ENCODE measurements at places on chromosomes 12 and 14.
A peak's percentile ranks its signal among the peaks of the same experiment; 100 is the strongest.

GRCh38 chr14:73786636-73787485, 64.8 kb upstream of the PTGR2 start:
- peak; percentile 48 for DNase-seq

- no peak for DNase-seq
Measured at GRCh38 chr12:6630736-6631135, 5.0 kb downstream of the LPAR5 start.

DNA sequence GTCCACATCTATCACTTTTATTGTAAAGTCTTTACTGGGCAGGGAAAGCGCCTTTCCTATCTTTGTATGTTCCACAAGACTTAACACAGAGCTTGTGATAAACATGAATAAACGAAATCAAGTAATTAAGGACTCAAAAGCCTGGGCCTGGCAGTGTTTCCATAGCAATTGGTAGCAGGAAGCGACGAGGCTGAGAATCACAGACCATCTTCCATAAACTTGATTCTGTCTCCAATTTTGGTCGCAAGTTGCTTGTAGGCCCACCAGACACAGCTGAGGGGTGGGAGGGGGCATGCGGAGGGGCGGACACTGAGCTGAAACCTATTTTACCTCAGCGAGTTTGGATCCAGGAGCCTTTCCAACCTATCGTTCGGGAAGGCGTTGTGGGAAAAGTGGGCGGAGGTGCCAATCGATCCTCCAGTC, 302 bp downstream of the CCDC38 start:
- no peak for DNase-seq

GRCh38 chr12:15547691-15548090, 225.4 kb downstream of the PTPRO start:
- no peak for DNase-seq

DNA sequence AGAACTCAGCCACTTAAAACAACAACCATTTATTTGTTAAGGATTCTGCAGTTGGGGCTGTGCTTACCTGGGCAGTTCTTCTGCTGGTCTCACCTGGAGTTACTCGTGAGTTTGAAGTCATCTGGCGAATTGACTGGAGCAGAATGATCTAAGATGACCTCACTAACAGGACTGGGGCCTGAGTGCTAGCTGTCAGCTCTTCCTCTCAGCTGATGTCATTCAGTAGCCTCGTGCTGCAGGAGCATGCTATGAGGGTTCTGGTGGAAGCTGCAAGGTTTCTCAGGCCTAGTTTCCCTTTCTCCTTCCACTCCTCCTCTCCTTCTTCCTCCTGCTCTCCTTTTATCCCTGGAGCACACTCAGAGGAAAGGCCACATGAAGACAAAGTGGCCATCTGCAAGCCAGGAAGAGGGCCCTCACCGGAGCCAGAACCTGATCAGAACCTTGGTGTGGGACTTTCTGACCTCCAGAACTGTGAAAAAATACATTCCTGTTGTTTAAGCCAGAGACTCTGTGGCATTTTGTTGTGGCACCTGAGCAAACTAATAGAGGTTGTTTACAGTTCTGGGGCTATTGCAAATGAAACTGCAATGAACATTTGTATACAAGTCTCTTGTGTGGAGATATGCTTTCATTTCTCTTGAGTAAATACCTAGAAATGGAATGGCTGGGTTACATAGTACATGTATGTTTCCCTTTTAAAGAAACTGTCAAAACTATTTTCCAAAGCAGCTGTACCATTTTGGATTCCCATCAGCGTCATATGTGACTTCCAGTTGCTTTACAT, 21.9 kb upstream of the MAP3K9 start:
- DNase-seq: no peak

- DNase-seq: peak; percentile 54
Measured at GRCh38 chr12:94704452-94705306, 54.3 kb upstream of the TMCC3 start.

- DNase-seq: no peak
Measured at GRCh38 chr12:16037533-16037932, 126.4 kb downstream of the DERA start.

- peak; percentile 48 for DNase-seq
Measured at GRCh38 chr12:13304924-13305323, 108.4 kb downstream of the EMP1 start.

DNA sequence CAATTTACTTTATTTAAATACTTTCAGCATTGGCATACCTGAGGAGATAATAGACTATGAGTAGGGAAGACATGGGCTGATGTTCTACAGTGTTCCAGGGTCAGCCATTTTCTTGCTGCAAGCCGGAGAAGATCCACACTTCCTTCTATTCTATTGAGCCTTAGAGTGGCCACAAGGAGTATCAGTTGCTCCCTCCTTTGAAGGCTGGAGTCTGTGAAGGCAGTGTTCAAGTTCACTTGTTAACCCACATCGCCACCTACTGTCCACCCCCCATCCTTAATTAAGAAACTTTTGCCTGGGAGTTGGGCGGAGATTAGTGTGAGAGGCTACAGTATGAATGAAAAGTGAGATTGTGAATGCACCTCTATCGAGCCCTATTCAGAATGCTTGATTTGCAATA, 666.6 kb downstream of the NRXN3 start:
- DNase-seq: peak; percentile 57

DNA sequence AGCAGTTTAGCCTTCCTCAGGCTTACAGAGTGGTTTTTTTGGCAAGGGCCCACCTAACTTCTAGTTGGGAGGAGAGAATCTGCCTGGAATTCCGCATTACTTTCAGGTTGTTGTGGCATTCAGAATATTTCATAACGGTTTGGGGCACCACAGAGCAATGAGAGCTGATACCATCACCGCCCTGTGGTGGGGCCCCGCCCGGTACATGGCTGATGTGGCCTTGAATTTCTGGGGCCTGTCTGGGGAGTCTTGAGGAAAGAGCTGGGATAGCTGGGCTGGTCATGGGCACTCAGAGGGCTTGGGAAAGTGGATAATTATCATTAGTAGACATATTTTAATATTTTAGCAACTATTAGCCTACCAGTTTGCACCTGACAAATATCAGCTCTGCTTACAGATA, 4.2 kb downstream of the TESPA1 start:
- DNase-seq: no peak
